ENCODE measurements at places on chromosomes 6 and 20. TPM values are rescaled to one million over a fixed set of nuclear protein-coding genes. Genes with fewer than 3 reads are reported as not detected.

HLA-DQA2 gene
- total RNA-seq, result 0.27 TPM

DNA sequence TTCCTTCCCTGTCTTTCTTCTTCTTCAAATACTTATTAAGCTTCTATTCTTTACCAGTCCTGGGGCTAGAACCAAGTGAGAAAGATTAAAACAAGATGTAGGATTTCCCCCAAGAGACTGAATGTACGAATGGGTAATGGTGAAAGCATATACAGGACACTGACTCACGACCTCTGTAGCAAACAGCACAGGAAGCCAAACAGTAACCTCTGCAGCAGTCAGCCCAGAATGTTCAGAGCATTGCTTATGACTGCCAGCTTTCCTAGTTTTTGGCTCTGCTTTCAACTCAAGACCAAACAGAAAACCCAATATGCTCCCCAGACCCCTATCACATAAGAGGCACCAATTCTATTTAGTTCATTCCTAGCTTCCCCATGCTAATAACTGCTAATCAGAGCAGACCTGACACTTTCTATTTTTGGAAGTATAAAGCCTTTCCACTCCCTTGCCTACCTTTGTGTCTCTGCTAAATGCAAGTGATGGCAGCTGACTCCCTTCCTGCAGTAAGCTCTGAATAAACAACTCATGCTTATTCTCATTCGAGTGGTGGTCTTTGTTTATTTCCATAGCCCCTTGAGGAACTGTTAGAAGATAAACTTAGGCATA is 690.6 kb downstream of the EPM2A start:
- DNase-seq, result peak; percentile 20

GRCh38 chr6:84417260-84417659 is 189.8 kb upstream of the CEP162 start:
- DNase-seq, result no peak

DNA sequence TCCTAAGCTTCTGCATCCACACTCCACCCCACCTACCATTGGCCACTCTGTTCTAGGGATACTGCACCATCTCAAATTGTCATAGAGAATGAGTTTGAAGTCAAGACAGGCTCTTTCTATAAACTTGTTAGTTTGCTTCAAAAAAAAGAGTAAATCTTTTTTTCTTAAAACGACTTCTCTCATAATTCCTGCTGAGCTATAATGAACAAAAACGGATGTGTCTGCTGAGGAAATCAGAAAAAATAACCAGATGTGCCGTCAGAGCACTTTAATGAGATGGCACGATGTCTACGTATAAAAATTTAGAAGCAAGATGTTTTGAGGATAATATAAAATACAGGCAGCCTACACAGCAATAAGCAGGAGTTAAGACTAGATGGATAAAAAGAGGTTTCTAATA is 24.0 kb upstream of the DDO start:
- DNase-seq, result no peak

DNA sequence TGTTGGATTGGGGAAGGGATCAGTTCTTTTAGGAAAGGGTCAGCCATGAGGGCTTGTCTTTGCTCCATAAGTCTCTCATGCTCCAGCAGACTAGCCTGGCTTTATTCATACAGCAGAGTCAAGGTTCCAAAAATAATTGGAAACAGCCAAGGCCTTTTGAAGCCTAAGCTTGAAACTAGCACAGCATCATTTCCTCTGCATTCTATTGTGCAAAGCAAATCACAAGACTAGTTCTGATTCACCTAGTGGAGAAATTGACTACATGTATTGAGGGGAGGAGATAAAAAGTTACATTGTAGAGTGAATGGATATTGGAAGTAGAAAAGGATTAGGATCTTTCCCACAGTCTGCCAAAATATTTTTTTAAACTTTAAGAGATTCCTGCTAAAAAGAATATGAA is 159.3 kb upstream of the PLCB4 start:
- no peak for DNase-seq

DNA sequence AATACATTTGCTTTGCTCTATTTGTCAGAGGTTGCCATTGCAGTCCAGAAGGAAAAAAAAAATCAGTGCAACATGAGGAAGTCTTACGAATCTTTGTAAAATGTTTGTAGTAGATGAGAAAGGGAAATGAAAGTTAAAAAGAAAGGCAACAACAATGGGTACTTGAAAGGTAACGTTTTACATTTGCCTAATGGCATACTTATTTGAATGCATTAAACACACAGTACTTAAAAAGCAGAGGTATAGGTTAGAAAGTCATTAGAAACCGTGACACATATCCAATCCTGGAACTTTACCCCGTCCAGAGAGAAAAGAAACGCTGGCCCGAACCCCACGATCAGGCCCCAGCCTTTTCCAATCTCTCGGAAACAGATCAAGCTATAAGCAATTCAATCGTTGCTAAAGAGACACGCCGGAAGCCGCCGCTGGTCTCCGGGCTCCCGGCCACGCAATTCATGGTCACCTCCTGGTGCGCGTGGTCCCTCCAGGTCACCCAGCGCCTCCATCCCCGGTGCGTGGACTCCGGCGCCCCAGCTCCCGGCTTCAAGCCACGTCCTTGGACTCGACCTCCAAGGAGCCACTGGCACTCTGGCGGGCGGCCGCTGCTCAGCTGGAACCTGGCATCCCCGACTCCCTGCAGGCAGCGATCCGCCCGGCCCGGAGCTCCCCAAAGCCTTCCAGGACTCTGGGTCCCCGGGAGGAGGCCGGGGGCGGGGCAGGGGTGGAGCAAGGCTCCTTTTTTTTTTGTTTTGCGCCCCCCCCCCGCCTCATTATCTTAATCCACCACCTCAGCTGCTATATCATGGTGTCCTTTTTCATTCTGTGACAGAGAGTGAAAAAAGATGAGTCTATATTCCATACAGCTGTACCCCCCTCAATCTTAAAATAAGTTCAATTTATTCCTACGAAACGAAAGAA is at the start of gene SLC18B1:
Gene SLC18B1, minus strand, starts transcription at position 687 of the 918 bp plus-strand sequence. Its CDS starts 181 bp downstream, at position 506.
- no peak for DNase-seq

ATAT1 gene
- total RNA-seq, result 11.0 TPM

DNA sequence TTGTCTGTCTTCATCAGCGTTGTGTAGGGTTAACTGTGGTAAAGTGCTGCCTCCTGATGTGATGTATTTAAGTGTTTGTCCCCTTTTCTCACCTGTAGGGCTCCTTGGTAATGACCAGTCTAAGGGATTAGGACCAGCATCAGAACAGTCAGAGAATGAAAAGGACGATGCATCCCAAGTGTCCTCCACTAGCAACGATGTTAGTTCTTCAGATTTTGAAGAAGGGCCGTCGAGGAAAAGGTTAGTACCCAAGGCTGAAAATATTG is 164.2 kb downstream of the JARID2 start:
- DNase-seq, result no peak

GRCh38 chr6:25961619-25962148 is 918 bp upstream of the TRIM38 start:
- DNase-seq, result no peak

- no peak for DNase-seq
Measured at GRCh38 chr6:152554851-152555250, 82.3 kb downstream of the SYNE1 start.

GRCh38 chr6:143581835-143582480 is 70.4 kb upstream of the FUCA2 start:
- no peak for DNase-seq

DNA sequence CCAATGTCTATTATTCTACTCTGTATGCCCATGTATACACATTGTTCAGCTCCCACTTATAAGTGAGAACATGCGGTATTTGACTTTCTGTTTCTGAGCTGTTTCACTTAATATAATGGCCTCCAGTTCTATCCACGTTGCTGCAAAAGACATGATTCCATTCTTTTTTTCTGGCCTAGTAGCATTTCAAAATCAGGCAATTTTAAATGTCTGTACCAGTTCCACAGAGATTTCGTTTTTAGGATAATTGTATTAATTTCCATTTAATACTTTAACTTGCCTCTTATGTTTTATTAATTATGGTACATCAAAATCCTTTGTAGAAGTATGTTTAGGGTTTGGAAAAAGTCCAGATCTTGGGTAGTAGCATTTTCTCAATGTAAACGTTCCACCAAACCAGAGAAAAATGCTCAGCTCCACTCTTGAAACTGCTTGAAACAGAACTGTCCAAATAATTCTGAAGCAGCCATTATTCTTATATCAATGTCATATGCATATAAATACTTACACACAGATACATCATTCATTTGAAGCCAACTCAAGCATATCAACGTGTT is 42.6 kb upstream of the PLEKHG1 start:
- no peak for DNase-seq

NQO2 gene
- 21.8 TPM for total RNA-seq

- DNase-seq, result peak; percentile 66
Measured at GRCh38 chr6:159044899-159045727, at the start of gene TAGAP. Gene TAGAP (minus strand): TSS chr6:159044991. CDS start chr6:159044146, 845 bp downstream.

GRCh38 chr6:158488065-158488464 is 71.8 kb upstream of the TMEM181 start:
- no peak for DNase-seq

SPAG4 gene
- 6.5 TPM for total RNA-seq

MICB gene
- 15.1 TPM for total RNA-seq

MAFB gene
- 0.27 TPM for total RNA-seq

GTSF1L gene
- not detected for total RNA-seq

TRIM38 gene
- total RNA-seq, result 4.8 TPM

GRCh38 chr6:36563237-36563927 is 16.1 kb upstream of the STK38 start:
- no peak for DNase-seq

DNA sequence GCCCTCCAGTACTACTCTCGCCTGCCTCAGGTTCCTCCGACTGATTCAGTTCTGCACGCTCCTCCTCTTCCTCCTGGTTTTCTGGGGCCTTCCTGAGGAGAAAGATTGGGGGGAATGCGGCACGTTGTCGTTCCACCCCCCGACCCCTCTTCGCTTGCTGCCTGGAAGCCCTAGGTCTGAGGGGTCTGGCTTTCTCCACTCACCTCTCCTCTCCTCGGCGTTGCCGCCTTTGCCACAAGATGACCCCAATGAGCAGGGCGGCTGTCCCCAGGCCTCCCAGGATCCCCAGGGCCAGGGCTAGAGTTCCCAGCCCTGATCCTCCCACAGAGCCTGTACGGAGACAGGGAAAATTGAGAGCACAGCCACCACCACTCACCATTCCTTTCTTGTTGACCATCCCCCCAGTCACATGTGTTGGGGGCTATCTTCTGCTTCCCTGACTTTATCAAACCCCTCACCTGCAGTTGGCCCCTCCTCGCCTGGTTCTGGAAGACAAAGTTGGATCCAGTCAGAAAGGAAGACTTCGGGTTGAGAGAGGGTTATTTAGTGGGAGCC is 2.8 kb downstream of the AGER start:
- no peak for DNase-seq

ARID1B gene
- 107 TPM for total RNA-seq

- no peak for DNase-seq
Measured at GRCh38 chr6:24606200-24606930, 39.6 kb downstream of the KIAA0319 start.

GRCh38 chr6:195861-196360 is 96.4 kb upstream of the DUSP22 start:
- DNase-seq, result peak; percentile 26

DNA sequence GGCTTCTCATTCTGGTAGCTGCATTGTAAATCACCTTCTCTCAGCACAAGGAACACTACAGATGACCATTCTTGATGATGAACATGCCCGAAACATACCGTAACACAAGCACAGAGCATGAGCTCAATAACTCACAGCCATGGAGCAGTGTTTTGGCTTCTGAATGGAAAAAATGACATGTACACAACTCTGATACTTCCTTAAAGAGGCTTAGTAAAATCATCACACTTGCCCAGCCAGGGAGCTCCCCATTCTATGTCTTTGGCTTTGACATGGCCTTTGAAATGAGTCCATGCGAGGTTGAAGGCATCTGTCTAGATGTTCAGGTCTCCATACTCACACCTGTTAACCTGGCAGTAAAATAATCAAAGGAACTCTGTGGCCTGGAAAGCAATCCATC is 87.6 kb downstream of the MYB start:
- no peak for DNase-seq

DNA sequence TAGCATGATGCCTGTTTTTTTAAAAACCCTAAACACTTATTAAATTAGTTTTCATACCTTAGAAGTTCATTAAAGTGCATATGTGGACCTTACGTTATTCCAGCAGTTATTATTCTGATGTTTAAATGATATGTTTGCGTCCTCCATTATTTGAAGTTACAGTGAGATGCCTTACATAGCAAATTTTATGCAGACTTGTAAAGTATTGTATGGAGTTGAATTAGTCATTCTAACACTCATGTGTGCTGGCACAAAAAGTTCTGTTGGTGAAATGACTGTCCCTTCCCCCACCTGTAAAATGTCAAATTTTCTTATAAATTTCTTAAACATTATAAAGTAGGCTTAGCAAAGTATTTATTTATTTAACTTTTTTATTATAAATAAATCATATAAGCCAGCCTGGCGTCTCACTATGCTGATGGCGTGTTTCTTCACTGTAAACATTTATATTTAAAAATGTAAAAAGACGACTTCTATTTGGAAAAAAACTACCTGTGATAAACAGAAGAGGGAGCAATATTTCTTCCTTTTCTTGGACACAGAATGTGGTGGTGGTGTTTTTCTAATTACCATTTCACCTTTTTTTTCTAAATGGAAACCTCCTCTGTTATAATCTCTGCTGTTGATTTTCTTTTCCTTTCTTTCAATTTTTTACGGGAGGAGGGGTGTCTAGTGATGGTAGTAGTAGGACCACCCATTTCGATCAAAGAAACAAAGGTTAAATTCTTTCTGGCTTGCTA is 155.4 kb downstream of the RFPL4B start:
- no peak for DNase-seq

DNA sequence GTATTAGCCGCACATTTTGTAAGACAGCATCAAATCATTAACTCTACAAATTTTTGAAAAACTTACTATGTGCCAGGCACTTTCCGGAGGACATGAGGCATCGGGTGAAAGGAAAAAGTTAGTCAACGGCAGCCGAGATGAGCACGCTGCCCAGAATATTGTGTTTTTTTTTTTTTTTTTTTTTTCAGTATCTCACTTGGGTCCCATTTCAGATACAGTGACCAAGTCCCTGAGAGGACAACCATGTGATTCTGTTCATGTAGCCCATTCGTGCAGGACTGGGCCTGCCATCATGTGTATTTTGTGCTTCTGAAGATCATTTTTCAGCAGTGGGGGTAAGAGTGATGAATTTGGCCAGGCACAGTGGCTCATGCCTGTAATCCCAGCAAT is 1.3 kb downstream of the SLA2 start:
- no peak for DNase-seq

DNA sequence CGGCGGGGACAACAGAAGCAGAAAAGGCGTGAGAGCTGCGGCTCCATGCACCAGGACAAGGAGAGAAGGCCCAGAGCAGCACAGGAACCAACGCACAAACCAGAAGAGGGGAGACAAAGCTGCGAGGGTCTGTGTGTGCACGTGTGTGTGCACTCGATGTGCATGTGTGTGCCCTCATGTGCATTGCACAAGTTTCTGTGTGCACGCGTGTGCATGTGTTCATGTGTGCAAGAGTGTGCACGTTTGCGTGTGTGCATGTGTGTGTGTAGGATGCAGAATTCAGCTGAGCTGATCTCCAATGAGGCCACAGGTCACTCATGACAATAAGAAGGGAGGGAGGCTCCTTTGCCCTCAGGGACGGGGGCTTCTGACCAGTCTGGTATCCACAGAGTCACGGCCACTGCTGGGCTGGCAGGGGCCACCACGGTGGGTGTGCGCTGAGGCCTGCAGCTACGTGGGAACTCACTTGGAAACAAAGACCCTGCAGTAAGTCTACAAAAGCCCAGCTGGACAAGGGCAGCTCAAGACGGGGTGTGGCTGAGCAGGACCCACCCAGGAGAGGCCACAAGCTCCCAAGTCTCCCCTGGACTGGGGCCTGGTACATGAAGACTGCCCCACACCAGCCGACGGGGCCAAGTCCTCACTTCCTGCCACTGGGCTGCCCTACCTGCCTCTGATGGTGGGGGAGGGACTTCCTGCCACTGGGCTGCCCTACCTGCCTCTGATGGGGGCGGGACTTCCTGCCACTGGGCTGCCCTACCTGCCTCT is 48.1 kb upstream of the CHRNA4 start:
- DNase-seq, result no peak

All from hematopoietic multipotent progenitor cell (in vitro differentiated cells).